ENCODE measurements at places on chromosomes 12 and 14.

- no peak for DNase-seq
These were observed 16.6 kb downstream of the IGF1 start for GRCh38 chr12:102463659-102464249.

GRCh38 chr14:70902184-70902583 lies 5.1 kb upstream of the PCNX1 start:
- no peak for DNase-seq

DNA sequence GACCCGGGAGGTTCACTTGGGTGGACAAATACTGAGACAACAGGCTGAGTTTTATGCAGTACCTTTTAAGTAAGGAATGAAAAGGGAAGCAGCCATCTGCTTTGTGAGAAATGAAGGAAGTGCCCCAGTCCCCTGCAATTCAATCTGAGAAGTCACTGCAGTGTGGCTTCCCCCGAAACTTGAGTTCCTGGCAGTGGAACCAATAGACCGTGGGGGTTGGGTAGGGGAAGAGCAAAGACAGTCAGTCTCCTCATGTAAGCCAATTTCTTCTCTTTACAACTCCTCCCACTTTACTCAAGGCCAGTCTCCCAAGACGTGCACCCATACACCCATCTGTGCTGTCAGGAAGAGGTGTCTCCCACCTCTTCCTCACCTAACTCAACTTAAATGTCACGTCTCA lies 206.5 kb downstream of the BCAT1 start:
- DNase-seq: peak; percentile 65

GRCh38 chr12:27221625-27222387 lies 22.3 kb upstream of the STK38L start:
- DNase-seq: no peak

- DNase-seq: peak; percentile 50
These were observed 31.3 kb downstream of the GABARAPL1 start for GRCh38 chr12:10243818-10244520.

DNA sequence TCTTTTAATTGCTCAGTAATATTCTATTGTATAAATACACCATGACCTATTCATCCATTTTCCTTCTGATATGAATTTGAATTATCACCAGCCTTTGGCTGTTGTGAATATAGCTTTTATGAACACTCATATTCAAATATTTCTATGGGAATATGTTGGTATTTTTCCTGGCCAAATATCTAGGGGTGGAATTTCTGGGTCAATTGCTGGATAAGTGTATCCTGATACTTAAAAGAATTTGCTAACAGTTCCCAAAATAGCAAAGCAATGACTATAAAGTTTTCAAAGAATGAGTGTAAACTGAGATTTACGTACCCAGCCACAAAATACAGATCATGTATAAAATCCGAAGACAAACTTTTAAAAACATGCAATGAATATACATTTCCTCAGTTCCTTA lies 148.7 kb upstream of the CLEC14A start:
- DNase-seq: no peak

DNA sequence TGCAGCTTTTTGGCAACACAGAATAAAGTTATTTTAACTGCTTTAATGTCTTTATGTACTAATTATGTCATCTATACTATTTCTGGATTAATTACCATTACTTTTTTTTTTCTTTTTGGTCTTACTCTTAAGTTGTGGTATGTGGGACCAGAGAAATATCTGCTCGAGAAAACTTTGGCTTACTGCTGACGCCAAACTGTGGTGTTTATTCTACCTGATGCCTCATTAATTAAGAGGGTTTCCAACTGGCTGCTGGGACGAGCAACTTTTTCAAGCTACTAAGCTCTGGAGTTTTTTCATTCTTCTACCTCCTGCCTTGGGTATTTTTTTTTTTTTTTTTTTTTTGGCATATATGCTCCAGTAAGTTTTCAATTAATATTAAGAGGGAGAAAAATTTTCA lies 1257.5 kb downstream of the FSCB start:
- DNase-seq: no peak

DNA sequence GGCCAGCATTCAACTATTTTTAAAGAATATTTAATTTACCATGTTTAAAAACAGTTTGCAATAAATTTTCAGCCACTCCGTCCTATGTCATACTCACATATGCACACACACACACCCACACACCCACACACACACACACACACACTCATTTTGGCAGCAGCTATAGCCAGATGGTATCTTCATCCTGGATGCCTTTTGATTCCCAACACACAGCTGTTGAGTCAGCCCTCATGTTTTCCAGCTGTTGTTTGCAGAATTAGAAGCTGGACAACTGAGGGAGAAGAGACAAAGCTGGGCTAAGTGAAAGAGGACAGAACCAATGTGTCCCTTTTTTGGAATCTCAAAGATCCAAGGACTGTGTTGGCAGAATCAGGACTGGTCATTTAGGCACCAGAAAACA lies 80.0 kb upstream of the EGLN3 start:
- DNase-seq: no peak

GRCh38 chr12:41795051-41795600 lies 349.5 kb downstream of the GXYLT1 start:
- no peak for DNase-seq

GRCh38 chr14:20609215-20610001 lies 18.2 kb upstream of the RNASE12 start:
- peak; percentile 96 for DNase-seq

DNA sequence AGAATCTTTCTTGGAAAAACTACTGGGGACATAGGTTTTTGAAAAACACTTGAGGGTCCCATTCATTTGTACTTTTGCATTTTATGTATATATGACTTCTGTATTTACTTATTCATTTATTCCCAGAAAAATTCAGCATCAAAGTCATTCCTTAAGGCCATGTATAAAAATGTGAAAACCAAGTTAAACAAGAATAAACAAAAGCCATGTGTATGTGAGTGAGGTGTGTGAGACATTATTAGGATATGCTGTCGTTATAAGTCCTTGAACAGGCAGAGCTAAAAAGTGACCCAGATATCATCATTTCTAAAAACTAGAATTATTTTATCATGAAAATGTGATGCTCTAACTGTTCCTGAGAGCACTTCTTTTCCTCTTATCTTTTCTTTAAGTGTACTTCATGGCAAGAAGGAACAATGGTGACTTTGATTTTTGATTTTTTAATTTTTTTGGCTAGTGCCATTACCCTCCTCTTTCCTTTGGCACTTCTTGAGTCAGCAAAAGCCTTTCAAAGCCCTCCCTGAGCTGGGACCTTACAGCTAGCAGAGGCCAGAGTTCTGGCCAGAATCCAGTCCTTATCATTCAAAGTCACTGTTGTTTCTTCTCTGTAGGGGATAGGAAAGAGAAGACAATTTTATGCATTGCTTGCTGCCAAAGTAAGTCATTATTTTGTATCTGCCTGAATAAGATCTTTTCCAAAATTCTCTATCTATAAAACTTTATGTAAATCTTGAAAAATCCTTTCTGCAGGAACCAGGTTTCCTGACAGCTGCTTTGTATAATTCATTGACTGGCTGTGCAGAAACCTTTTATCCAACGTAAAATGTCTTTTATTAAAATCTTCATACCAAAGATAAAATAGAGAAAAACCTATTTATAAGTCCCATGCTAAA lies 419.7 kb upstream of the PRICKLE1 start:
- no peak for DNase-seq

DNA sequence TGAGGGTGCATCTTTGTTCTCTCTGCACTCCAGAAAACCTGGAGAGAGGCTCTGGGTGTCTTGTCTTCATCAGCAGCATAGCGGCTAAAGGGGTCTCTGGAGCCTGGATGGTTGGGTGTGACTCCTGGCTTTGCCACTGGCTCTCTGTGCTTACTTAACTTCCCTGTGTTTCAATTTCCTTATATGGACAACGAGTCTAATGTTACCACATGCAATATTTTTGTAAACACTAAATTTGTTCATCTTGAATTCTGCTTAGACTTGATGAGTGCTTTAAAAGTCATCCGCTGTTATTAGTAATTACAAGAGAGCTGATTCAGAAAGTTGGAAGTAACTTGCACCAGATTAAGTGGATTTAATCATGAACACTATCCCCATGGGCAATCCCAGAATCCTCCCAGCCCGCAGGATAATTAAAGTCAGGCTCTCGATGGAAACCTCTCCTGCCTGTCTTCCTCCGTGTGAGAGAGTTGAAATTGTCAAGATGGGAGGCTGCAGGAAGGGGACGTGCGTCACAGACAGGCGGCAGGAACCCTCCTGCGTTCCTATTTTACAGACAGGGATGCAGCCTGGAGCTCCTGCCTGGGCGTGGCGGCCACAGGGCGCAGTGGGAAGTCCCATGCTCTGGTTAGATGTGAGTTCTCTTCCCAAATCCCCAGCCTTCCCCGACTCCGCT lies 201.2 kb downstream of the TTC8 start:
- DNase-seq: no peak

DNA sequence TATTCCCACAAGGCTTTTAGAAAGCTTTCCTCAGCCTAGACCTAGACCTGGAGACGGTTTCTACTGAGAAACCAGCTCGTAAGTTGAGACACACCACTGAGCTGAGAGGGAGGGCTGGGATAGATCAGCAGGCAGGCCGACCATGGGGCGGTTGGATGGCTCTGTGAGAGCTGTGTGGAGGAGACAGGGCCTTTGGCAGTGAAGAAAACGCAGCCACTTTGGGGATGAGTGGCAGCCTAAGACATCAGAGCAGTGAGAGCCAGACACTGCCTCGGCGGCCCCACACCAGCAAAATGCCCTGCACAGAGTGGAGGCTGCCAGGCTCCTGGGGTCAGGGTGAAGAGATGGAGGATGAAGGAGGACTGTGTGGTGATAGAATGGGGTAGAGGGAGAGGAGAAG lies 46.0 kb downstream of the CACNA2D4 start:
- DNase-seq: no peak

DNA sequence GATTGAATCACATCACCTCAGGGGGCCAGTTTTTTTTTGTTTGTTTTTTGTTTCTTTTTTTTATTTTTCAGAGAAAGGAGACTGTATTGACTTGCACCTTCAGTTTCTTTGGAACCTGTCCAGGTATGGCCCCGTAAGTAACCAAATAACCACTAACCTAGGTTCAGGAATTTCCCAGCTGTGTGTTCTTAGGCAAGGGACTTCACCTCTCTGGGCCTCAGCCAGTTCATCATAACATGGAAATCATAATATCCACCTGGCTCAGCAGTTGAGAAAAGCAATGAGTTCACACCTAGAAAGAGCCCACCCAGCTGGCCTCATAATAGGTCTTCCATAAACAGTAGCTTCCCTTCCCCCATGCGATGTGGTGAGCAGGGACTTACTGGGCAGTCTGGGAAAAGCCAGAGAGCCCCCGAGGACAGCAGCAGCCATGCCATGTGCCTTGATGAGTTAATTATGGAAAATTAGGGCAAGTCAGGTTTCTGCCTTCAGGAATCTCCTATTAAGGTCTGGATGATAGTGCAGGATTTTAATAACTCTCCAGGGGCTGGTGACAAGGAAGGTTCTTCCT lies 27.4 kb upstream of the WSCD2 start:
- DNase-seq: no peak
